Hematopoietic multipotent progenitor cell treated with erythropoietin and hydrocortisone succinate and interleukin-3 and kit ligand, for 15 days (in vitro differentiated cells): ENCODE measurements at places on chromosomes 3 and 15.

- DNase-seq, result no peak
These were observed 120.8 kb upstream of the PHLDB2 start for GRCh38 chr3:111738238-111738637.

DNA sequence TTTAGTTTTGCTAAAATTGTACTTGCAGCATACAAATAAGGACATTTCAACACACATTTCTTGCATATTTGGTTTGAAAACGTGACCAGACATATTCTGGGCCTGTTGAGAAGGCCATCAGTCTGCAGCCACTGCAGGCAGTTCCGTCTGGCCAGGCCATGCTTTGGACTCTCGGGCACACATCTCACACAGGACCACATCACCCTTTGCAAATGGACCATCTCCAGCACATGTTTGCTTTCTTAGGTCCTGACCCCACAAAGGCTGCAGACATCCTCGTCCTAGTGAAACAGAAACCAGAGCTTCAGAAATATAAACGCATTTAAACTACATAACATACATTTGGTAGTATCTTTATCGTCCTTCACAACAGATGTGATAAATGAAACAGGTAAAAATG is 24.1 kb downstream of the GABRA5 start:
- no peak for DNase-seq

DNA sequence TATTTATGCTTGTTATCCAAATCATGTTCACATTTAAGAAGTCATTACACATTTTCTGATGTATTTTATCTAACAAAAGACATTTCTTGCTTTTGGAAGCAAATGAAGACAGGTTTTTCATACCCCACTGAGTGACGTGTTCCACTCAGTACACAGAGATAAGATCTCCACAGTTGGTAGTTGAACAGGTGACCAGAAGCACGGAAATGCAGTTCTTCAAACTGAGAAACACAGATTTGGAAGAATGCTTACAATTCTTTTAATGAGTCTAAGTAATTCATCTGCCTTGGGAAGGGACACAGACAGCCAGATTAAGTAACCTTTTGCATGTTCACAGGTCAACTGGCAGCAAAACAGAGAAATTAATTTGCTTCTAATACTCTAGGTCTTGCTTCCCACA is 23.1 kb downstream of the PTX3 start:
- no peak for DNase-seq

DNA sequence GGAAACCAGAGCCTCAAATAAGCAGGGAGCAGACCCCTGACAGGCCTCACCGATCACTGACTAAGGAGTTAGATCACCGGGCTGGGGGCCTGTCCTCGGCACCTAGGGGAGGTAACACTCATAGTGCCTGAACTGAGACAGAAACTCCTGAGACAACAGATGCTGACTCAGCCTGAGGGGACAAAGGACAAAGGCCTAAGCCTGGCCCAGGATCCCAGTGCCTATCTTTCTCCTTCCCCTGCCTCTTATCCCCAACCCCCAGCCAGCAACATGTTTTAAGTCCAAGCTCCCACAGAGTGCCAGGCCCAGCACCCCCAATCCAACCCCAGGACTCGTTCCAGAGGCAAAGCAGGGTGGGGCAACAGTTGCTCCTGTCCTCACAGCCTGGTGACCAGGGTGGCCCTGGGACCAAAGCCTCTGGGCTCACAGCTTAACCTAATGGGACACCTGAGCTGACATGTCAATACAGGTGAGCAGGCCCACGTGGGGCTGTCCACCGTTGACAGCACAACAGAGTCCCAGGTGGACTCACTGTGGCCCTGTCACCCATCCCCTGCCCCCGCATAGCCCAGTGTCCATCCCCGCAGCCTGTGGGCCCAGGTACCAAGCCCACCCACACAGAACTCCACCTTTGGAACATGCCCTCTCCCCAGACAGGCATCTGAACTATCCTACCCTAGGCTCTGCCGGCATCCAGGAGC is 37.4 kb downstream of the ADCY5 start:
- no peak for DNase-seq

DNA sequence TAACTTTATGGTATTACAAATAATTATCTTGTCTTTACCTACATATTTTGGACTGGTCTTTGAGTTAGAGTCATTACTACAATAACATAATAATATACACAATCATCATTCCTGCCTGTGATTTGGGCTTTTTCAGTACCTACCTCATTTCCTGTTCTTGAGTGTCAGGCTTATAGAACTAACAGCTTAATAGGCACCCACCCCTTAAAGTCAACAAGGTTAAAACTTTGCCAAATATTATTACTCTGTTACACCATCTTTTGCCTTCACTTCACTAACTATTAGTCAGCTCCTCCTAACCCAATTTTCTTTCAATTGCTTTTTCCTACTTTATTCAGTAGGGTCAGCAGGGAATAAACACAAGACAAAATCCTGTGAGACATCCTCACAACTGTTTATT is 488.7 kb upstream of the AGTR1 start:
- no peak for DNase-seq

- no peak for DNase-seq
These were observed 18.4 kb downstream of the ZBTB38 start for GRCh38 chr3:141386611-141387111.

- no peak for DNase-seq
These were observed 437.8 kb downstream of the NTRK3 start for GRCh38 chr15:87818756-87819155.

DNA sequence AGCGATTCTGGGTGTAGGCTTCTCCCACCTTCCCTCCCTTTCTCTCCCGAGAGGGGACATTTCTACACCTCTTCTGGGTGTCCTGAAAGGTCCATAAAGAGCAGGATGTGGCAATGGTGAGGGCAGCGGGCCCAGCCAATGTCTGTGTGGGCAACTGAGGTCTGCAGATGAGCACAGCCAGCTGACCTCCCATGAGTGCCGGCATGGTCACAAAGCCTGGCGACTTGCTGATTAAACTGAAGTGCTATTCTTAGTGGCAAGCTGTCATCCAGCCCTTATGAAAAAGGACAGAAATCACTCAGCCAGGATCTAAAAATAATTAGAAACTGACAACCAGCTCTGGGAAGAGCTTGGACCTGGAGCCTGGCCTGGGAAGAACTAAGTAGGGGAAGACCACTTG is 124.3 kb upstream of the RGMA start:
- DNase-seq, result no peak

DNA sequence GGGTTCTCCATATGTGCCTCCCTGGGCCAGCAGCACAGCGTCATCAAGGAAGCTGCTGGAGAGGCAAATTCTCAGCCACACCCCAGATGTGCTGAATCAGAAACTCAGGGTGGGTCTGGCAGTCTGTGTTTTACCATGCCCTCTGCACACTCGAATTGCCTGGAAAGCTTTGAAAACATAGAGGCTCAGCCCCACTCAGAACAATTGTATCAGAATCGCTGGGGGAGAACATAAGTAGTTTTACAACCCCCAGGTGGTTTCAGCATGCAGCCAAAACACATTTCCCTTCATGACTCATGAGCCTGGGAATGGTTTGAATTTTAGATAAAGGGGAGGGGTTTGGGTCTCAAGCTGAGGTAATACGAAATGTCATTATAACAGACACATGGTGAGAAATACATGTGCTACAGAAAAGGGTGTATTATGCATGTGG is 9.6 kb downstream of the TGM4 start:
- DNase-seq, result no peak

DNA sequence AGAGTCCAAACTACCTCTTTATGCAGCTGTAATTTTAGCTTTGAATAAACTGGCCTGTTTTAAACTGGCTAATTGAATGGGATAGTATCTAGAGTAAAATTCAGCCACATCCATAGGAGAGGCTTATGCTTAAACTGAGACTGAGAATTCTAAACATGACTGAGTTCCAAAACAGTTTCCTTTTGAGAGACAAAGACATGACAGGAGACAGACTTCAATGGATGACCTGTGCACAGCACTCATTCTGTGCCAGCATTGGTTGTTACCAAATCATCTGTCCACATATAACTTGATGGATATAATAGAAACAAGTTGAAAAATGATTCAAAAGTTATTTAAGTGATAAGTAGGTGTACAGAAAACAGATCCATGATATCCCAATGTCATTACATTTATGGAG is 20.9 kb downstream of the IL12A start:
- DNase-seq, result no peak

DNA sequence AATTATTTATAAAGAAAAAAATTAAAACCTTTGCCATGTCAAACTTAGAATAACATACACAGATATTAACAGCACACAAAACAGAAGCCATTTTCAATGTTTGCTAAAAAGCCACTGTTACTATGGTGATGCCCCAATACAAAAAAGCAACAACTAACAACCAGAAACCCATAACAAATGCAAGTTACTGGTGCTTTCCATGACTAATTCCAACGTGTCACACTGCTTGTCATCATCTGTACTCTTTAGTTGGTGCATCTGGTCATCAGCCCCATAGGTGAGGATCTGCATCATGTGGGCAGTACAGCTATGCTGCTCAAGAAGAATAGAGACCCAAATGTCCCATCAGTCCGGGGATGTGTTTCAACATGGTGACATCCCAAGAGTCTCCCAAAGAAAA is 52.8 kb downstream of the ATP8B4 start:
- no peak for DNase-seq

- DNase-seq, result no peak
These were observed 62.0 kb upstream of the NR2E3 start for GRCh38 chr15:71748293-71748718.

GRCh38 chr3:192063570-192063969 is 602.6 kb downstream of the PYDC2 start:
- no peak for DNase-seq

DNA sequence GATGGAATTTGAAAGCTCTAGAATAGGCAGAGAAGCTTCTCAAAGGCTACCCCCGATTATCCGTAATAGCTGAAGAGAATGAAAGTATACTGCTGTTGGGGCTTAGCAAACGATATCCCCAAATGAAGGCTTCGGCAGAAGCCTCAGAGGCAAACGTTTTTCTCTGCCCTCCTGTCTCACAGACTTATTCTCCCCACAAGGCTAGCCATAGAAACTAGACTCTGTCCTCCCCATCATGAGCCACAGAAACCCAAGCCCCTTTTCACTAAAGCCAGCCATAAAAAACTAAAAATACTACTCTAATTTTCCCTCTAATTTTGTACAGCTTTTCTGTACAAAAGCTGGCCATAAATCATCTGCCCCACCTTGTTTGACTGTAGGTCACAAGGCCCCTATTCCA is 413.4 kb upstream of the CFAP20DC start:
- DNase-seq, result no peak

- DNase-seq, result no peak
These were observed 35.9 kb downstream of the SFMBT1 start for GRCh38 chr3:53009826-53010539.

DNA sequence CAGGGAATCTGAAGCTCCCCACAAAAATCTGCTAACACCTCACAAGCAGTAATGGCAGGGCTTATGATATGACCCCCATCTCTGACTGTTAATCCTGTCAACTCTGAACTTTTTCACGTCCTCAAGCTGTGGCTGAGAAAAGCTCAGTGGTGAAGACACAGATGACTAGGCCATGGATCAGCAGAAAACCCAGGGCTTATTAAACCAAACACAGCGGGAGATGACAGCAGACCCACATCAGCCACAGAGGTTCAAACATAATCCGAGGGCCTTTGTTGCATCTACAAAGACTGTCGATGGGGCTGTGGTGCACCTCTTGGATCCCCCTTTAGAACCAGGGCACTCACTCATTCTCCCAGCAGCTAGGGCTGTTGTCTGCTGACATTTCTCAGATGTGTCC is 50.4 kb downstream of the GLB1 start:
- DNase-seq, result no peak

DNA sequence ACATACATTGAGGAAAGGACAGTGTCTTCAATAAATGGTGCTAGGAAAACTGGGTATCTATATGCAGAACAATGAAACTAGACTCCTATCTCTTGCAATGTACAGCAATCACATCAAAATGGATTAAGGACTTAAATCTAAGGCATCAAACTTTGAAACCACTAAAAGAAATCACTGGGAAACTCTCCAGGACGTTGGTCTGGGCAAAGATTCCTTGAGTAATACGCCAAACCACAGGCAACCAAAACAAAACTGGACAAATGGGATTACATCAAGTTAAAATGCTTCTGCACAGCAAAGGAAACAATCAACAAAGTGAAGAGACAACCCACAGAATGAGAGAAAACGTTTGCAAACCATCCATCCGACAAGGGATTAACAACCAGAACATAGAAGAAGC is 14.5 kb downstream of the LAMP3 start:
- DNase-seq, result no peak

GRCh38 chr3:149013726-149014125 is 22.4 kb downstream of the GYG1 start:
- DNase-seq, result no peak

- no peak for DNase-seq
These were observed 53.1 kb downstream of the TGFBR2 start for GRCh38 chr3:30659270-30660130.

- DNase-seq, result no peak
These were observed 81.3 kb downstream of the ADCY5 start for GRCh38 chr3:123367467-123368154.

DNA sequence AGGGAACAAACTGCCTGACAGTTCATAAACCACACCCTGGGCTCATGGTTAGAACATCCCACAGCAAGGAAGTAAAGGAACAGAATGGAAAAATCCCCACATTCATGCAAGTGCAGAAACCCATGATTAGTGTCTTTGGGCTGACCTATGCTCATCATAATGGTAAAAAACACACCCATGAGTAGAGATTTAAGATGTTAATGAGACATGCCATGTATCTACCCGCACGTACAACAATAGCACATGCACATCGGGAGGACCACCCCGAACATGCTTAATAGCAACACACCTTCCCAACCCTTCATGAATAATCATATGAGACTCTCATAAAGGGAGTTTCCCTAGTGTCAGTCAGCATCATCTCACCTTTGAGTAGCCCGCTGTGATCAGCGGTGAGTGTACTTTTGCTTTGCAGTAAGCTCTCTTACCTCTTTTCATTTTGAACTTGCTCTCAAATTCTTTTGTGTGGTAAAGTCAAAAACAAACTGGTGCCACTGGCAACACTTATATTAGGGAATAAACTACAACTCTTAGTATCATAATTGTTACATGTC is 23.2 kb downstream of the ZBED2 start:
- DNase-seq, result no peak

DNA sequence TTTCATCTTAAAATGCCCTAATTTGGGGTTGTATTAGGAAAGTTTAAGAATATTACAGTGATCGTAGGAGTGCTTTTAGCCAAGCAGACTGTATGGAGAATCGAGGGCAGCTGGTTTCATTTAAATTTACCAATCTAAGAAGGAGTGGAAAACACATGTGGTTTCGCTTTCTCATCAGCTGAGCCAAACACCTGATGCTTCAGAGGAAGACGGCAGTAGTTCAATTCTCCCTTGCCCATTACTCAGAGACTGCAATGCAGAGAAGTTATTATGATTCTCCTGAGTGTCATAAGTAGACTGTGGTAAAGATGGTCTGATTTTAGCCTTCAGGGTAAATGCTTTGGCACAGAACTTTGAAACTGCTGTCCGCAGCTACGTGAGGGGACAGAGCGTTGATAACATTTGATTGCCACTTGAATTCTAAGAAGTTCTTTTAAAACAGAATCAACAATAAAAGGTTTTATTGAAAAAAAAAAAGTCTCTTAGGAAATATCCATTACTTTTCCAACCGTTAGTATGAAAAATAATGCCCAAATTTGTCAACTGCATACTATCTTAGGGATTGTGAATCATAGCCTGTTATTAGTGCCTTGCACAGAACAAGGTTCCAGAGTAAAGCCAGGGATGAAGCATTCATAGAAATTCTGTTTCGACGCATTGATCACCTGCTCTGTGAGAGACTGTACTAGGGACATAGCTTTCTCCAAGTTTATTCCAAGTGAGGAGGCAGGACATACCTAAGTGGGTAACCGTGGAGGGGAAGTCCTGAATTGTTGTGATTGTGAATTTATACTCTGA is 25.6 kb downstream of the LYSMD4 start:
- DNase-seq, result no peak
